ENCODE measurements at places on chromosomes 16 and 17.

DNA sequence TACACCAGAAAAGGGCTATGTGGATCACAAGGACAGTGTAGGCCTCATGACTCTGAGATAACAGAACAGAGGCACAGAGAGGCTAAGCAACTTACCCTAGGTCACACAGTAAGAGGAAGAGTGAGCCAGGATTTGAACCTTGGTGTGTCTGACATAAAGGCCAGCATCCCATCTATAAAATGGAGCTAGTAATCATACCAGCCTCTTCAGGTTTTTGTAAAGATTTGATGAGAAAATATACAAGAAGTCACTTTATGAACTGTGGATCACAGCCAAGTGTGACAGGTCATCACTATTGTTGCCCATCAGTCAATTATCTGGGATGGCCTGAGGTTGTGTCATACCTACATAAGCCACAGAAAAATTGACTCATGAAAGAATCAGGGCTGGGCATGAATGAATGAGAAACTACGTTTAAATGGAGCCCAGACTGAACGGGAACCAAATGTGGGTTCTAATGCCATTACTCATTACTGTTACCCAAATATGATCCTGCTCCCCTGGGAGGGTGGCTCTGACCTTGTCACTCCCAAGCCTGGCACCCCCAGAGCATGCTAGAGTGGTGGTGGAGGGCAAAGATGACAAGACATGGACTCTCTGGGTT lies 21.0 kb downstream of the FBXO39 start:
- DNase-seq: no peak

DNA sequence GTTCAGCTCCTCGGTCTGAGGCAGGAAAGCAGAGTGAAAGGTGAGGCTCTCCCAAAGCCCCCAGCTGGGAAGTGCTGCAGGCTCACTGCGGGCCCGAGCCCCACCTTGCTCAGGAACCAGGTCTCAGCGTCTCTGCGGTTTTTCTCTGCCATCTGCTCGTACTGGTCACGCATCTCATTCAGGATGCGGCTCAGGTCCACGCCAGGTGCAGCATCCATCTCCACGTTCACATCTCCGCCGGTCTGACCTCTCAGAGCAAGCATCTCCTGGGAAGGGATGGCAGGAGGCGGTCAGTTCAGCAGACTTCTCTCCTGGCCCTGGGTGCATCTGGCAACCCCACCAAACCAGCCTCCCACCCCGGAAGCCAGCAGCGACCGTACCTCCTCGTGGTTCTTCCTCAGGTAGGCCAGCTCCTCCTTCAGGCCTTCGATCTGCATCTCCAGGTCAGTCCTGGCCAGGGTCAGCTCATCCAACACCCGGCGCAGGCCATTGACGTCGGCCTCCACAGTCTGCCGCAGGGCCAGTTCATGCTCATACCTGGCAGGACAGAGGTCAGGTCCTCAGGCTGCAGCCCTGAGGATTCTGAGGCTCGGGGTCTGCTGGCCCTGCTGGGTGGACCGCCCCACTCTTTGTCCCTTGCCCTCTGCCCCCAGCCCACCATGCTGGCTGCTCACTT lies 1.5 kb downstream of the KRT16 start:
- DNase-seq: no peak

DNA sequence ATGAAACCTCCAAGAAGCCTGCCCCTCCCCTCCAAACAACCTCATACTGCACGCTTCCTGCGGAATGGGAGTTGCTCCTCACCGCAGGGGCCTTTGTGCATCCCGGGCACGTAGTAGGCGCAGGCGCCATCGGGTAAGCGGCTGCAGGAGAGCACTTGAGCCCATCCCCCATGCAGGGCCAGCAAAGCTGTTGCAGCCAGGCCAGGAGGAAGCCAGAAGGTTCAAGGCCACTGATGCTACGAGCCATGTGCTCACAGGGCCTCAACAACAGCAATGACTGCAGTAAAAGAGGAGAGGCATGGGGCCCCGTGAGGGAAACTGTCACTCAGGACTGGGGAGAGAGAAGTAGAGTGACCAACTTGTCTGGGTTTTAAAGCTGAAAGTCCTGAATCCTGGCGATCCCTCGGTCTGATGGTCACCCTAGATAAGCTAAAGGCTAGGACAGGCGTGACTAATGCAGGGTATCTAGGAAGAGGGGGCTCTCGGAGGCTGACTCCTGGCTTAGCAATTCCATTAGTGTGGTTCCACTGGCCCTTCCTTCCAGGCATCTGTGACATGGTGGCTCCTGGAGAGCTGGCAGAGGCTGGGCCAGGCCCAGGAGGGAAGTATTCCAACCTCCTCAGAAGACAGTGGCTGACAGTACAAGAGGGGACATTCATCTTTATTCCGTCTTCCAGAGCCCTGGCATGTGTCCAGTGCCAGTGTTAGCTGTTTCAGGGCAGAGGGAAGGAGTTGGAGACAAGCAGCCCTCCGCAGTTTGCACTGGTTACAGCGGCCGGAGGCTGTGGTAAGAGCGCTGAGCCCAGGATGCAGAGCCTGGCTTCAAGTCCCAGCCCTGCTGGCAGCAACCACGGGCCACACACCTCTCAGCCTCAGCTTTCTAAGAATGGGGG lies 20.8 kb downstream of the GOSR2 start:
- no peak for DNase-seq

DNA sequence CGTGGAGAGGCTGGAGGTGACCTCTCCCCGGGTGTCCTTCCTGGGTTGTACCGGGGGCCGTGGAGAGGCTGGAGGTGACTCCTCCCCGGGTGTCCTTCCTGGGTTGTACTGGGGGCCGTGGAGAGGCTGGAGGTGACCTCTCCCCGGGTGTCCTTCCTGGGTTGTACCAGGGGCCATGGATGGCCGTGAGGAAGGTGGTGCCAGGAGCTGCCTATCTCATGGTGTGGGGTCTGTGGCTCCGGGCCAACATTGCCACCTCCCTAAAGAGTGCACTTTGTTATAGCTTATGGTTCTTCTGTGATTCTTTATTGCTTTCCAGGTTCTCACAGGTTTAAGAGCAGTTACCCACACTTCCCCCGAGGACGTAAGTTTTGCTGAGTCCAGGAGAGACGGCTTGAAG lies 86.3 kb upstream of the ZNF750 start:
- DNase-seq: no peak

- DNase-seq: peak; percentile 53
These were observed 2.0 kb downstream of the TRIM47 start for GRCh38 chr17:75876190-75876937.
